ENCODE measurements at places on chromosomes 2 and 18.

DNA sequence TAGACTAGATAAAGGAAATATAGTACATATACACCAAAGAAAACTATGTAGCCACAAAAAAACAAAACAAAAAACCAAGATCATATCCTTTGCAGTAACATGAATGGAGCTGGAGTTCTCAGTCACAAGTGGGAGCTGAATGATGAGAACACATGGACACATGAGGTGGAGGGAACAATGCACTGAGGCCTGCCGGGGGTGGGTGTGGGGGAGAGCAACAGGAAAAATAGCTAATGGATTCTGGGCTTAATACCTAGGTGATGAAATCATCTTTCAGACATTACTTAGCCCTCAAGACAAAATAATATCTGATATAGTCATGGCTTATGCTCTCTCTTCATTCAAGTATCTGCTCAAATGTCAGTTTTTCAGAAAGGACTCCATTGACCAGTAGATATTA is 930.6 kb downstream of the LRP1B start:
- peak; percentile 0 for DNase-seq

- peak; percentile 66 for DNase-seq
Measured at GRCh38 chr2:11784747-11785610, 38.5 kb downstream of the LPIN1 start.

DNA sequence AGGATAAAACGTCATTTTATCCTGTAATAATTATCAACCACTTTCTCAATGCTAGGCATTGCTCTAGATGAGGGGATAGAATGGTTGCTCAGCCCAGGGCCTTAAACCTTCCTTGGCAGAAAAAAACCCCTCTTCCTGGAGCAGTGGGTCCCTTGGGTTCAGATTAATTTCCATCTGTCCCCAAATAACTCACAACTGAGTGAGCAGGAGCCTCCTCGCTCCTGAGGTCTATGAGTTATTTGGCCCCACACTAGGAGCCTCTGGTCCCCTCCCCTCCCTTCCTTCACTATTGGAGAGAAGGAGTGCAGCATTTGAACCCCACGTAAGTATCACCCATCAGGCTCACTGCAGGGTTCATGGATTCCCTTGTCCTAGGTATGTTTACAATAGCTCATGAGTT is 157.5 kb upstream of the FHL2 start:
- DNase-seq: no peak

DNA sequence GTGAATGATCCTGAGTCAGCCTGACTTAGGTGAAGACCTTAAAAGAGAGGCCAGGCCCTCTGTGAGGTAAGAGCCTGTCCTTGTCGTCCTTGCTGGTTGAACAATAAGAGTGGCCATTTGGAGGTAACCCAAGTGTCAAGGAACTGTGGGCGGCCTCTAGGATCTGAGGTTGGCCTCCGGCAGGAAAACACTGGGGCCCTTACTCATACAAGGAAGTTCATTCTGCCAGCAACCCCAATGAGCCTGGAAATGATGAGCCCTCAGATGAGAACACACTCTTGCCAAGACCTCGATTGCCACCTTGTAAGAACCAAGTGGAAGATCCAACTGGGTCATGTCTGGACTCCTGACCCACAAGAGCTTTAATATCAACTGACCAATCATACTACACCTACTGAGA is 95.5 kb upstream of the LRATD1 start:
- no peak for DNase-seq

DNA sequence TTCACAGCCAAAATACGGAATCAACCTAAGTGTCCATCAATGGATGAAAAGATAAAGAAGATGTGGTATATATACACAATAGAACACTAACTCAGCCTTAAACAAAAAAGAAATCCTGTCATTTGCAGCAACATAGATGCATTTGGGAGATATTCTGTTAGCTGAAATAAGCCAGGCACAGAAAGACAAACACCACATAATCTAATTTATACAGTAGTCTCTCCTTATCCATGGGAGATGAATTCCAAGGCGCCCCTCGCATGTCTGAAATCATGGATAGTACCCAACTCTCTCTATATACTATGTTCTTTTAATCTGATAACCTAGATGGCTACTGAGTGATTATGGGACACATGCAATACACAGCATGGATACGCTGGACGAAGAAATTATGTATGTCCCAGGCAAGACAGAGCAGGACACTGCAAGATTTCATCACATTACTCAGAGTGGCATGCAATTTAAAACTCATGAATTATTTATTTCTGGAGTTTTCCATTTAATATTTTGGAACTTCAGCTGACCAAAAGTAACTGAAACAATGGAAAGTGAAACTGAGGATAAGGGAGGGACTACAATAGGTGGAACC is 39.5 kb downstream of the ORC4 start:
- DNase-seq: no peak

- DNase-seq: no peak
Measured at GRCh38 chr2:224596289-224596688, 11.1 kb upstream of the CUL3 start.

GRCh38 chr2:10332402-10333246 is 29.9 kb downstream of the HPCAL1 start:
- DNase-seq: no peak

- DNase-seq: no peak
Measured at GRCh38 chr18:40642692-40643229, 1312.3 kb upstream of the PIK3C3 start.

- no peak for DNase-seq
Measured at GRCh38 chr2:196441527-196441926, 198.0 kb upstream of the CCDC150 start.

DNA sequence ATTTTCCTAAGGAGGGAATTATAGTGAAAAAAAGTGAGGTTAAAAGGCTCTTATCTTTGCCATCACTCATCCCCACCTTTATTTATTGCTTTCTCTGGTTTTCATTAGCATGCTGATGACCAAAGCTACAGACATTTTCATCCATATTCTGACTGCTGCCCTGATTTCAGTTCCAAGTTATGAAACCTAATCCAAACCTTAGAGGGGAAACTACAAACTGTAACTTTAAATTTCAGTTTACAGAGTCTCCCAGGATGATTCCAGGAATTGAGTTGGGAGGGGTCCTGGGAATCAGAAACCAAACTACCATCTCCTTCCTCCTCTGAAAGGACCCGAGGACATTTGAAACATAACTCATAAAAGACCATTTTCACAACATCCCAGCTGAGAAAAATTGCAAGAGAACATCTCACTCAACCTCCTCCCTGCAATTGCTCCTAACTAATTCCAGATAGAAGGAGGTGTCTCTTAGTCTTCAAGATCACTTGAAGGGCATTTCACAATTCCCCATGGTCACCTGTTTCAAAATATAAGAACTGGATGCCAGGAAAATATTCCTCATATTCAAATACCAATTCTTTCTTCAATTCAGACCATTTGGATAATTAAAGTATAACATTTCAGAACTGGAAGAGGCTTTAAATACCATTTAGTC is 520.6 kb downstream of the TNS1 start:
- DNase-seq: no peak

DNA sequence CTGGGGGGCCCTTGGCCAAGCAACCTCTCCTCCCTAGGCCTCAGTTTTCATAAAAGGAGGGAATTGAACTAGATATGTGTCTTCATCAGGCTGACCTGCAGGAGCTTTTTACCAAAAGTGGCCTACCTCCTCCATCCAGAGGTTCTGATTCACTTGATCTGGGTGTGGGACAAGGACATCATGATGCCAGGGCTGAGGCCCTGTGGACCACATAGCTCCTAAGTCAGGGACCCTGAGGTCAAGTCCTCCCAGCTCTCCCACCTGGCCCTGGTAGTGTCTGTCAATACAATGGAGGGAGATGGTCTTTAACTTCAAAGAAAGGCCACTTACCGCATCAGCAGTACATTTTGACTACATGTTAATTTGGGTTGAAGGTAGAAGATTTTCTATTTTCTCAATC is 10.4 kb downstream of the IL1RN start:
- DNase-seq: no peak

GRCh38 chr2:72895759-72896281 is 8.6 kb downstream of the SPR start:
- DNase-seq: peak; percentile 50

DNA sequence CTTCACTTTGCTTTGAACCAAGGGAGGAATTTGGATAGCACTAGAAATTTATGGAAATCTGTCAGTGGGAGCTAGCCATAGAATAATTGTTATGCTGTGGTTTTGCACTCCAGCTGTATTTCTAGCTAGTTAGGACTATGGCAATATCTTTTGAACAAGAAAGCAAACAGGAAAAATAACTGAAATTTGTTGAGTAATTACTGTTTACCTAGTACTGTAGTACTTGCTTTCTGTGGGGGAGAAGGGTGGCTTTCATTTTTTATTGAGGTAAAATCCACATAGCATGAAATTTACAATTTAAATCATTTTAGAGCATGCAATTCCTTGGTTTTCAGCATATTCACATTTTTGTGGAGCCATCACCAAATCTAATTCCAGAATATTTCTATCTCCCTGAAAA is 28.4 kb downstream of the MBD5 start:
- DNase-seq: no peak

DNA sequence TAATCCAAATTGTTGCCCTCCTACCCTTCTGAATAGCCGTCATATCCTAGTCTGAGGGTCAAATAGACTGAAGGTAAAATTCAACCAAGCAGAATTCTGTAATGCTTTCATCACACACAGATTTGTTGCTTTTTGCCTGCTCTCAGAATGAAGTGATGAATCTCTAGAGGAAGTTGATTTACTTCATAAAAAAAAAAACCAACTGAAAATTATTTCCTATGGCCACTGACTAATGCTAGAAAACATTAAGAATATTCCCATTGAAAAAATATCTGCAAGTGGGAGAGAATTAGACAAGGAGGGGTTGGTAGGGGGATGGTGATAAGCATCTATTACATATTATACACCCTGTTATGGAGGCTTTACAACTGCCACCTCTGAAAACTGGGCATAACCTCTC is 2.3 kb upstream of the IL1RL2 start:
- DNase-seq: peak; percentile 9

- no peak for DNase-seq
Measured at GRCh38 chr2:239247401-239248245, 153.2 kb downstream of the HDAC4 start.

All from EH (cell line).